ENCODE measurements at places on chromosomes 12 and 14. TPM values are rescaled to one million over a fixed set of nuclear protein-coding genes. Genes with fewer than 3 reads are reported as not detected.

GRCh38 chr12:62401631-62402030 lies 65.0 kb upstream of the MON2 start:
- no peaks in the 10 kb centered on the region for H3K27me3 ChIP-seq
- no peak overlapping the region for H3K4me3 ChIP-seq
- H3K4me1 ChIP-seq: no peaks in the 10 kb centered on the region
- H3K36me3 ChIP-seq: no peaks in the 10 kb centered on the region
- no peak for DNase-seq
- no peak overlapping the region for H3K27ac ChIP-seq

The LMO3 gene
- not detected for polyA plus RNA-seq

DNA sequence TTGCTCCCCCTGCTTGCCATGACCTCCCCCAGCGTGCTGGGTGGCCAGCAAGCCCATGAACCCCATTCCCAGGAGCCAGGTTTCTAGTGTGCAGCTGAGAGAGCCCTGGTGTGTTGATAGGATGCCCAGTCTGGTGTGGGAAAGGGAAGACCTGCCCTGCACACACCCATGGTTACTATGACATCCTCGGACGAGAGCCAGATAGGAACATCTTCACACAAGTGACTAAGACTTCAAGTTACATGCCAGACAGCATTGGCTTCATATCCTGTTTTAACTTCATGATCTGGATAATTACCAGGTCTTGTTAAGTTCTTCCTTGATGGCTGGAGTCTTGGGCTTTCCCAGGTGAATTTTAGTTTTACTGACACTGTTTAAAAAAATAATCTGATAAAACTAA lies 196.6 kb upstream of the EGLN3 start:
- no peaks in the 10 kb centered on the region for H3K36me3 ChIP-seq
- no peak for DNase-seq
- H3K27ac ChIP-seq: no peak overlapping the region
- H3K27me3 ChIP-seq: no peaks in the 10 kb centered on the region
- peaks cover 9% of the 10 kb centered on the region for H3K4me1 ChIP-seq

DNA sequence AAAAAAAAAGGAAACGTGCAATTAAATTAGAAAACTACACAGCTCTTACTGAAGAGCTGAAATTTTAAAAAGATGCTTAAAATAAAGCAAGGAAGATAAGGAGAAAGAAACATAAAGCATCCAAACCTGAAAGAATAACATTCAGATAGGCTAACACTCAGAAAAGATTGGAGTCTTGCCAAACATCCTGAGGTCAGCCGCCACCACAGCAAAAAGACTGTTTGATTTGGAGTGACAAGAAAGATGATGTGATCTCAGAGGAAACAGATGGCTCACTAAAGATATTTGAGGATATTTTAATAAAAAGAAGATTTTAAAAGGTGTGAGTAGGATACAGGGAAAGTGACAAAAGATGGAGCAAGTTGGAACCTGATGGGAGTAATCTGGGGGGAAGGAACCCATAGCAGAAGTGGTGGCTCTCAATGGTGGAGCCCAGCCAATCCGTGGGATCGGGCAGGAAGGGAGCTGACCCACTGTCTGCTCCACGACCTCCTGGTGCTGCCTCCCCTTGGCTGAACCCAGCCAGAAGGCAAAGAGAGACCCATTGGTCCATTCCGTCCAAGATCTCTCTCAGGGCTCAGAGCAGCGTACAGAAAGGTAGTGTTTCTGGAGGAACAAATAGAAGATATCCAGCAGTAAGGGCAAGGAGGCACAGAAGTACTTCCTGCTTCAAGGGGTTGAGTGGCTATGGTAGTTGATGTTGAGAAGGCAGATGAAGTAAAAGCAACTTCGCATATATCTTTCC lies 469.6 kb downstream of the RGS6 start:
- H3K27me3 ChIP-seq: no peaks in the 10 kb centered on the region
- no peak overlapping the region for H3K4me3 ChIP-seq
- no peak for DNase-seq
- H3K4me1 ChIP-seq: no peaks in the 10 kb centered on the region
- no peaks in the 10 kb centered on the region for H3K36me3 ChIP-seq
